Stimulated activated CD4-positive, alpha-beta T cell treated with anti-CD3 and anti-CD28 coated beads, Interleukin-12 subunit alpha, Interleukin-12 subunit beta, amount 100 ng/mL, for 48 hours (primary cell): ENCODE measurements at places on chromosomes 5 and 9.
A peak's percentile ranks its signal among the peaks of the same experiment; 100 is the strongest.

GRCh38 chr9:81132796-81133195, 556.6 kb downstream of the TLE1 start:
- DNase-seq, result no peak

GRCh38 chr5:78929833-78930232, 55.3 kb downstream of the ARSB start:
- no peak for DNase-seq

DNA sequence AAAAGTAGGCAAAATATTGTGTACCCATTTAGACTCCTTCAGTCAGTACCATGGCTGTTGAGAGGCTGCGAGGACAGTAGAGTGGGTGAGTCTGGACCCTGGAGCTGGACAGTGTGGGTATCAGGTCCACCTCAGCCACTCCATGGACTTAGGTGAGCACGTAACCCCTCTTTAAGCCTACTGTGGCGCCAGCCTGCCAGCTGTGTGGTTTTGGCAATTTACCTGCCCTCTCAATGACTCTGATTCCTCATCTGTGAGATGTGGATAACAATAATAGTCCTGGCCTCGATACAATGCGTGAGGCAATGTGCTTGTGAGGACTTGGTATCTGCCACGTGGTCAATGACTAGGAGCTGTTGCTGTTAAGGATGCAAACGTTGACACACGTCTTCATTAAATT, 17.9 kb downstream of the SLC1A3 start:
- no peak for DNase-seq

GRCh38 chr5:113660206-113660605, 146.7 kb downstream of the YTHDC2 start:
- no peak for DNase-seq

DNA sequence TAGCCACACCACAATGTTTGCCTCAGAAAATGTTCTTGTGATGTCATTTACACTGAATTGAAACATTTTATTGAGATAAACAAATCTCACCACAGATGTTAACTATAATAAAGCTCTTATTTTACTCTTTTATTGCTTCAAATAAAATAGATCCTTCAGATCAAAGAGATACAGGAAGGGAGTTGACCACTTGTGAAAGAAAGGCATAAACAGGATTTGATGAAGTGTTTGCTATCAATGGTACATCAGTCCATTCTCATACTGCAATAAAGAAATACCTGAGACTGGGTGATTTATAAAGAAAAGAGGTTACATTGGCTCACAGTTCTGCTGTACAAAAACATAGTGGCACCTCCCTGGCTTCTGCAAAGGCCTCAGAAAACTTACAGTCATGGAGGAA, 40.2 kb upstream of the OR13F1 start:
- DNase-seq, result no peak

DNA sequence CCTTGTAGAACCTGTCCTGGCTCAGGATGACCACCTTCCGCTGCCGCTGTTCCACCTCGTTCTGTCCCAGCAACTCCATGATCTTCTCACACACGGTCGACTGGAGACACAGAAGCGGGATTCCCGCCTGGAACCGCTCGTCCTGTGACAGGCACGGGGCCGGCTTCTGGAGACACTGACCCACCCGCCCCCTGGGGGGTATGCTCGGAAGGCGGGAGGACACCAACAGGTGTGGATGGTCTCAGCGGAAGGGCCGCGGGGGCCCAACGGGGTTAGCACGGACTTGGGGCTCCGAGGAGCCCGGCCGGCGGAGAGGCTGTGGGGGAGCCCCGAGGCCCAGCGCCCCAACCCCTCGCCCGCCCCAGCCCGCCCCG, 530 bp downstream of the UCK1 start:
- peak; percentile 12 for DNase-seq

- no peak for DNase-seq
Measured at GRCh38 chr5:144219869-144220268, 49.2 kb downstream of the KCTD16 start.

- no peak for DNase-seq
Measured at GRCh38 chr9:121160025-121160424, 41.6 kb downstream of the RAB14 start.

- no peak for DNase-seq
Measured at GRCh38 chr9:130557077-130557468, 22.3 kb upstream of the FUBP3 start.

DNA sequence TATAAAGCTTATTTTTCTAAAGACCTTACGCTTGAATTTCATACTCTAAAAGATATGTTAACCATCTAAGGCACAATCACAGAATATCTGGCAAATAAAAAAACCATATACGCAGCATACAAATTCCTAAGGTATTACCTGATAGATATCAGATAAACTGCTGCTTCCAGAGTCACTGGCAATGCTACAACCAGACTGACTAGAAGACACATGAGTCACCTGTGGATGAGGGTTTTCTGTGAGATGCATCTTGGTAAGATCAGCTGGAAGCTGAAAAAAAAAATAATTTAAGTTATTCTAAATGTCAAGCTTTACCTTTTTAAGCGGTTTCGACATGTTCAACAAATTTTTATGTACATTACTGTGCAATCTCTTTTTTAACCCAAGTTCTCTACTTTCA, 113.8 kb downstream of the RAPGEF6 start:
- DNase-seq, result no peak

DNA sequence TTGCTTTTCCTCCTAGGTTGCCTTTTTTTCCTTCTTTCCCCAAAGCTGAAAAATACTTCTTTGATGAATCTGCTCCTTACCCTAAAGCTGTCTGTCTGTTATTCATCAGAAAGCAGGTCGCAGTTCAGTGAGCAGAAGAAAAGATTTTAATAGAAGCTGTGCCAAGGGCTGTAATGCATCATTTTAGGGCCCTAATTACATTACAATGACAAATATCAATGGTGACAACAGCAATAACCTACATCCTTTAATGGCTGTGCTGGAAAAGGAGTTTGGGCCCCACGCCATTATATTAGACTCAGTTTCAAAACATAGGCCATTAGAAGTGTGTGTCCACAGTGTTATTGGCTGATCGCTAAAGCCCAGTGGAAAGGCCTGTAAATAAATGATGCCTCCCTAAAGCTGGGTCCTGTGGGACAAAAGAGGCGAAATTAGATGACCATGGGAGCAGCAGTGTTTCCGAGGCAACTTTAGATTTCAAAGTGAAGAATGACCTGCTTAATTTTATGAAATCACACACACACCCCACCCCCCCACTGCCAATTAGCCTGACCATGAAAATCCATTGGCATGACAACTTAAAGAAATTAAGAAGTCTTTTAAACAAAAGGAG, 38.4 kb downstream of the TLE4 start:
- DNase-seq, result no peak

DNA sequence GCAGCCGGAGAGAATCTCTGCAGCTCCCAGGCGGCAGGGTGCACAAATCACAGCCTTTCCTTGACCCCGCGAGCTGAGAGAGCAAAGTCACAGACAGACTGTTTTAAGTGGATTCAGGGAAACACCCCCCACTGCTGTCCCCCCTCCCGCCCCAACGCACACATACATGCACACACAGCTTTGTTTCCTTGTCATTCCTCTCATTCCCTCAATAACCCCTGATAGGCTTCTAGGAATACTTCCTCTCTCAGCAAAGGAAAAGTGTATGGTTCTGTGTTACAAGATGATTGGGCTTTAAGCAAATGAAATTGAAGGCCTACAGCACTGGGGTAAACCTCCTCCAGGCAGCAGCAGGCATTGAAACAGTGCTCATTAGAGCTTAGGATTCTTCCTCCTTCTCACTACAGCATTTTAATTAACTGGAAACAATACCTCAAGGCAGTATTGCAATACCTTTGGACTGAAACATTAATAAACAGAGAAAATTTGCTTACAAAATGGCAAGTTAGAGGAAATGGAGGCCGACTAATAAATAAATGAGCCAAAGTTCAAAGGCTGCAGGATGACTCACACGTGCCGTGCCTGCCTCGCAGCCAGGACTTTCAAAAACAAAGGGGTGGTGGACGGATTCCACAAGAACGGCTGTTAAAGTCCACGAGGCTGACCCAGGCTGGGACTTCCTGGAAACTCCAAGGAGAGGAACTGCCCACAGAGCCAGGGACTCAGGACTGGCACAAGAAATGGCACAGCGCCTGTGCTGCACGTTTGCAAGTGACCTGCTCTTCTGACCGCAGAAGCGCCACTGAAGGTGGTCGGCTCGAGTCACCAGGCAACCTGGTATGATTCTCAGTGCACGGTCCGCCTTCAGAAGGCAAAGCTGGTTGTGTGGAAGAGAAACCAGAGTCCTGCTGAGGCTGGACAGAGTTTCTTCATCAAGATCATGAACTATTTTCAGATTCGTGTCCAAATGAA, 236.2 kb downstream of the SYK start:
- DNase-seq, result no peak

DNA sequence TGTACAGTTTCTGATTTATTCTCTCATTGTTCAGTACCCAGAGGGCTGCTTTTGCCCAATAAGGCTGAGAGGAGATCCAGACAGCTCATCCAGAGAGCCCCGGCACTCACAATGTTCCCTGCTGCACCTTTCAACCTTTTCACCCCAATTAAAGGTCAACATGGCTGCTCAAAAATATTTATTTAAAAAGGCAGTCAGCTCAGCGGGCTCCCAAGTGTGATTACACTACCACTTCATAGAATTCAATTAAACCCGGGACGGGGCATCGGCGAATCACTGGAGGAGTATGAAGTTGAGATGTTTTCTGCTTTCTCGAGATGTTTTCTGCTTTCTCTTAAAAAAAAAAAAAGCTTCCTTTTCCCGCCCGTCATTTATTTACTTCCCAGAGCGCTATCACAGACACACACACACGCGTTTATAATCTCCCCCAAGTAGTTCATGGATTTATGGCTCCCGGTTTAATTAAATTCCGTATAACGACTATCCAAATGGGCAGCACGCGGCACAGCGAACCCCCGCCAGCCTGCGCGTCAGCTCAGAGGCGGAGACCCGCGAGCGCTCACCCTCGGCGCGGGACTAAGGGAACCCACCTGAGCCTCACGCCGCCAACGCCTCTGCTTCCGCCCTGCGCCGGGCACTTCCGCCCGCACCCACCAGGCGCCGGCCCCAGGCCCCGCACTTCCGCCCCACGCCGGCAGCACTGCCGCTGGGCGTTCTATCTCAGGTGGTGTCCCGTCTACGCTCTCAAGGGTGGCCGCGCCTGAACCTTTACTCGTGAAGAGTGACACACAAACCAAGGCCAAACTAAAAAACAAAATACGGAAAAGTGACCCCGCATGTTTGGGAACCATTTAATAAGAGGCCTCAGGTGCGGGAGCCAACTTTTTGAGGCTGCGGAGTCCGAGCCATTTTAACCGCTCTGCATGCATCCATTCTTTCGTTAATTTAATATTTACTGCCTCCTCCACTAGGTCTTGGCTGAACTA, at the start of gene C5orf63:
TSS of gene C5orf63 (minus strand) at position 642 of the 986 bp plus-strand sequence. CDS start 14,507 bp downstream, outside the sequence.
- peak; percentile 72 for DNase-seq

GRCh38 chr9:34506623-34507022, 16.2 kb downstream of the ENHO start:
- no peak for DNase-seq

DNA sequence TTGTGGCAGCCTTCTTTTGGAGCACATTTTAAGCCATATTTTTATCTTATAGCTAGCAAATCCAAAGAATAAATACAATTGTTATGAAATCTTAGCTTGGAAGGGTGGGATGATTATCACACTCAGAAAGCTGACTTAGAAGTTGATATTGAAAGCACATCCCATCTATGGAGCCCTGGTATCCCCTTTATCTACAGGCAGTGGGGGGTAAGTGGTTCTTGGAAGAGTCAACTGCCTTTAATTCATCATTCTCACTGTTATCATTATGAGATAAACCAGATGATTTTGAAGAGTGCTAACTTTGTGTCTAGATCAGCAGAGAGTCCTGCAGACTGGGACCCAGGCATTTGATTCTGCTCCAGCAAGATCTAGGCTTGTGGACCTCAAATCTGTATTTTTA, 3.0 kb downstream of the LCP2 start:
- DNase-seq, result no peak

- DNase-seq, result no peak
Measured at GRCh38 chr5:11105696-11106095, 344.7 kb upstream of the DAP start.

DNA sequence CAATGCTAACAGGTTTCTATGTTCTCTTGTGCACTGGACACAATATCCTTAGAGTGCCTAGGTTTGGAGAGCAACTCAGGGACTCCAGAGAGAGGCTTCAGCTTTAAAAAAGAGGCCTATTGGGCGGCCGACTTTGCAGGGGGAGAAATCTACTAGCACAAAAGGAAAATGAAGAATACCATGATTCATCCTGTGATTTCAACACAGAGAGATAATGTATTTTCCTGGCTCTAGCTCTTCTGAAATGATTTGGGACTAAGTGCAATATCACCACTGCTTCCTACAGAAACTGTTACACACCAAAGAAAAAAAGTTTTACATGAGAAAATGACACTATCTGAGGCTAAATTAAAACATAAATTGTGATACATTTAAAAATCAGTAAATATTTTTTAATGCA, 146.1 kb upstream of the TSLP start:
- no peak for DNase-seq

- DNase-seq, result no peak
Measured at GRCh38 chr5:64292611-64293215, 127.1 kb downstream of the RNF180 start.
